ENCODE measurements at places on chromosomes 4 and X.

GRCh38 chr4:157043131-157043530 is 32.8 kb upstream of the GLRB start:
- no peak for DNase-seq

DNA sequence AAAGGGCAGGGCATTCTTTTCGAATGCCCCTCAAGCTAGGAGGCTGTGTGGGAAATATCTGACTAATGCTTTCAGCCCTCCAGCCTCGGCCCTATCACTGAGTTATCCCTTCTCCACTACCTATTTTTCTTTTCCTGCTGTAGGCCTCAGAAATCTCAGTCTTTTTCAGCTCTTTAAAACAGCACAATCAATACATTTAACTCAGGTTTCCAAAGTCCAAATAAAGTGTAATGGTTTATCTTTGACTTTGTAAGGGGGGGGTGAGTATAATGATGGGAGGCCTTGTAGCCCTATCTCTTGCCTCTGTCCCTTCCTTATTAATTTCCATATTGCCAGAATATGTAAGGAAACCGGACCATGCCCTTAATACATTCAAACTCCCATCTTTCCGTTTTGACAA is 1.6 kb upstream of the WNK3 start:
- DNase-seq = no peak

DNA sequence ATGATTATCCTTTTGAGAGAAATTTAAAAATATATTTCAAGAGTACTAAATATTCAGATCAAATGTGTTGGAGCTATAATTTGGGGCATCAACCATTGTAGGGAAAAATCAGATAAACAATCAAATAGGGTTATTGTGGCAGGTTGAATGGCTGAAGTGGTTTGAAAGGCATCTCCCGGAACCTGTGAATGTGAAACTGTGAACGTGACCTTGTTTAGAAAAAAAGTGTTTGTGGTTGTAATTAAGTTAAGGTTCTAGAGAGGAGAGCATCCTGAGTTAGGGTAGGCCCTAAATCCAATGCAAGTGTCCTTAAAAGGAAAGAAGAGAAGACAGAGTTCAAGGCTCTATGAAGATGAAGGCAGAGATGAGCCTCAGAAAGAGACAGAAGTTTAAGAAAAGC is 37.4 kb downstream of the ADGRA3 start:
- no peak for DNase-seq

- DNase-seq = no peak
Measured at GRCh38 chr4:88908003-88908402, 149.0 kb downstream of the FAM13A start.

DNA sequence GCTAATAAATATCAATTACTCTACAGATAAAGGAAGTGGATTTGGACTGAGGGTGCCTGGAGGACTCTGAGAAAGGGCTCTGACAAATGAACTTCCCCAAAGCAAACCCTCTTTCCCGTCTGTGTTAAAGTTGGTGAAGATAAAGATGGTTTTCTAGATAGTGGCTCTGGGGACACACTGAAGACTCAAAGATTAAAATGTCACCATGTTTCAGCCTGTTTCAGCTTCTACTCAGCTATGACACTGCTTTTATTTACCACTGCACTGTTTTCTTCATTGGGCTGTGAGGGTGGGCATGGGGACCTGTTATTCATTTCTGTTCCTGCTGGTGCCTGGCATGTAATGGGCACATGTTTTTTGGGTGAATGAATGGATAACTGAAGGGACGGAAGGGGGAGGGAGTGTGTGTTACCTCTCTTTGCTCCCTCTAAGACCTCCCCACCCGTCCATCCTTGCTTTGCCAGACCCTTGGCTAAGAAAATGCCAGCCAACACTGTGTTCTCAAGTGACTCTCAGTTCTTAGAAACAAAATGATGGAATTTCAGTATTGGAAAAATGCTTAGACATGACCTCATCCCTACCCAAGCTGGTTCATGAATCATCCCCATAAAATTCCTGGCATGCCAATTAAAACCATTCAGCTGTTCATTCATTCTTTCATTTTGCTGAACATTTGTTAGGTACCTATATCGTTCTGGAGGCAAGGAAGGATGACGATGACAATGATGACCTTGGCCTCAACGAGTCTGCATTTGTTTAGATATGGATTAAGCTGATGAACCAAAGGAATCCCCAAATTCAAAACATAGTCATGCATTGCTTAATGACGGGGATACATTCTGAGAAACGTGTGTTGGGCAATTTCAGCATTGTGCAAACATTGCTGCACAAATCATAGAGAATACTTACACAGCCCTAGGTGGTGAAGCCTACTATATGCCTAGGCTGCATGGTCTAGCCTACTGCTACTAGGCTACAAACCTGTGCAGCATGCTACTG is 13.4 kb upstream of the STK32B start:
- DNase-seq = no peak

DNA sequence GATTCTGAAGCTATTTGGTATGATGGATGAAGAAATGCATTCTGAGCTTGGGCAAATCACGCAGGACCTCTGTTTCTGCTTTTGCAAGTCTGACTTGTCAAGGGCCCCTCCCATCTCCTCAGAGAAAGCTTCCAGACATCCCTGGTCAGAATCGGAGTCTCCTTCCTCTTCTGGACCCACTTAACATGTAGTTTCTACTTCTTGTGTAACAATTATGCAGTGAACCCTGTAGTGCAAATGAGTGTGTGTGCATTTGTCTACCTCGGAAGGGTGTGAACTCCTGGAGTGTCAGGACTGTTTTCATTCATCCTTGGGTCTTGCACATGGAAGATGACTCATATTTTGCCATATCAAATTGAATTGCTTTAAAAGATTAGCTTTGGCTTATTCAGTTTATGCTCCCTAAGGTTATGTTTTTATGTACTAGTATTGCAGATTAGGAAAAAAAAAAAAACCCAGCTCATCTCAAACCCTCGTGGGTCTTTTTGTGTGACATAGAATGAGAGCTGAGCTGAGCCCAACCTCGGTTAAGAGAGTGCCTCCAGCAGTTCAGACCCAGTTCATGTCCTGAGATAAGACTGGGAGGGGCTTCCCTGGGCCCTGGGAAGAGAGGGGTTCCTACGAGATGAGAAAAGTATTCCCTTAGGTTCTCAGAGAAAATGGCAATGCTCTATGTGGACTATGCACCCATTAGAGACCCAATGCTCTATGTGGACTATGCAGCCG is 61.1 kb upstream of the RPL34 start:
- DNase-seq = no peak

DNA sequence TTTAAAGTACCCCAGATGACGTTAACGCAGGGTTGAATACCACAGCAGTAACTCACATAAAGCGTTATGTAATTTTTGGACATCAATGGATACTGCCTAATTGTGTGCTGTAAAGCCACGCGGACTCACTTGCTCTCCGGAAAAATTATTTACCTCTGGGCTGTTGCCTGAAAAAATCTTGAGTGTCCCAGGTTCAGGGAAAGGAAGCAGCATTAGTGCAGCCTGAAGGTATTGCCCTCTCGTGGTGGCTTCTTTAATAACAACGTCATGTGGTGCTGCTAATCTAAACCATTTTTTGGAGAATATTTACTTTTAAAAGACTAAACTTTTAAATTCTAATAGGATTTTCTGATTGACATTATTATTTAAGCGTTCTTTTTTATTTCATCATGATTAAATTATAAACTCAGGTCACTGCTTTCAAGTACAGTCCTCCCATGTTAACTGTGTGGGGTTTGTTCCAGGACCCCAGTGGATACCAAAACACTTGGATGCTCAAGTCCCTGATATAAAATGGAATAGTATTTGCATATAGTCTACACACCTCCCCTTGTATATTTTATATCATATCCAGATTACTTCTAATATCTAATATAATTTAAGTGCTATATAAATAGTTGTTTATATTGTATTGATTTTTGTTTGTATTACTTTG is 384.8 kb downstream of the FAM133A start:
- DNase-seq = peak; percentile 29

DNA sequence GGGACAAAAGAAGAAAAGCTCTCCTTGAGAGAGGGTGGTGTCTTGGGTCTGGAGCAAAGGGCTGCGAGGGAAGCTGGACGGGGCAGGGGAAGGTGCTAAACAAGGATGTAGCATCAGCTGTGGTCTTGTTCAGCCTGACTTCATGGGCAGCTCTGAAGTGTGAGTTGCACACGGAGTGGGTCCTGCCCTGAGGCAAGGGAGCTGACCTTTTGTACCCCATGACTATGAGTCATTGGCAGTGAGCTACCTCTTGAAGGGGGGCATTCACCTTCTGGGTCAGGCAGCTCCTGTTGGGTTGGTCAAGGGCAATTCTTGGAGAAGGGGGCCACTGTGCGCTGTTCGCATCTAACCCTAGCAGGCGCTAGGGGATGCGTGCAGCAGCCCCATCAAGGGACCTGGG is 151.8 kb downstream of the SMIM20 start:
- DNase-seq = no peak

- peak; percentile 9 for DNase-seq
Measured at GRCh38 chr4:11720292-11720691, 291.6 kb upstream of the HS3ST1 start.

GRCh38 chr4:65719635-65720034 is 49.3 kb upstream of the EPHA5 start:
- no peak for DNase-seq

DNA sequence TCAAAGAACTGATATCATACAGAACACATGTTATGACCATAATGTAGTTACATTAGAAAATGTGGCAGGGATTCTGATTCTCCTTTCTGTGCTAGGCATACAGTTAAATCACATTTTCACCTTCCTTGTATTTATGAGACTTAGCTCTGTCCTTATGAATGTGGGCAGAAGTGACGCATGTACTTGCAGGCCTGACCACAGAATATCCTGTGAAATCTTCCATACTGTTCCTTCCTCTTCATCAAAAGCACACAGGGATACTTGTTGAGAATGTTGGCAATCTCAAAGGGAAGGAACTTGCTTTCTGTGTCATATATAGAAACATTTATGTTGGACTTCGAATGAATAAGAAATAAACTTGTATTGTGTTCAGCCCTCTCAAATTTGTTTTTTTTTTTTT is 17.2 kb upstream of the MYOZ2 start:
- no peak for DNase-seq

GRCh38 chr4:77913348-77913747 is 50.7 kb downstream of the MRPL1 start:
- DNase-seq = no peak

- DNase-seq = peak; percentile 94
Measured at GRCh38 chrX:132591719-132592275, 103.0 kb upstream of the MBNL3 start.

- DNase-seq = no peak
Measured at GRCh38 chr4:122973465-122973864, 51.1 kb upstream of the NUDT6 start.

- DNase-seq = no peak
Measured at GRCh38 chr4:84070289-84070688, 428.8 kb downstream of the NKX6-1 start.

DNA sequence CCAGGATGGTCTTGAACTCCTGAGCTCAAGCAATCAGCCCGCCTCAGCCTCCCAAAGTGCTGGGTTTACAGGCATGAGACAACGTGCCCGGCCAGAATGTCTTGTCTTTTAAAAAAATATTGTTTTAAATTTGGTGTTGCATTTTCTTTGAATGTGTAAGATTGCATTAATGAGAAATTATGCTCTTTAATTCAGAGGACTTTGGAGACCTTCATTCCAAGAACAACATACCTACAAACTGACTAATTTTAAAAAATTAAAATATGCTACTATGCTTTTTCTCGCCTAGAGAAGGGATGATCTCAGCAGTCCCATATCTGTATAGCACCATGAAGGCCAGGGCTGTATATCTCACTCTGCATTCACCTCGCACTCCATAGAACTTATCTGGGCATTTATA is 204.3 kb upstream of the SLC7A11 start:
- no peak for DNase-seq

DNA sequence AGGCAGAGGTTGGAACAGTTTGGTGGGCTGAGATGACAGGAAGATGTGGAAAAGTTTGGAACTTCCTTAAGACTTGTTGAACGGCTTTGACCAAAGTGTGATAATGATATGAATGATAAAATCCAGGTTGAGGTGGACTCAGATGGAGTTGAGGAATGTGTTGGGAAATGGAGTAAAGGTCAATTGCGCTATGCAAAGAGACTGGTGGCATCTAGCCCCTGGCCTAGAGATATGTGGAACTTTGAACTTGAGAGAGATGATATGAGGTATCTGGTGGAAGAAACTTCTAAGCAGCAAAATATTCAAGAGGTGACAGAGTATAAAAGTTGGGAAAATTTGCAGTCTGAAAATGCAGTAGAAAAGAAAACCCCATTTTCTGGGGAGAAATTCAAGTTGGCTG is 21.4 kb upstream of the UGT2B17 start:
- DNase-seq = no peak

GRCh38 chr4:100059467-100059866 is 109.4 kb upstream of the H2AZ1 start:
- DNase-seq = no peak

GRCh38 chrX:8374041-8374825 is 90.4 kb upstream of the VCX3B start:
- no peak for DNase-seq

- DNase-seq = no peak
Measured at GRCh38 chr4:128590773-128591172, 218.7 kb upstream of the JADE1 start.

DNA sequence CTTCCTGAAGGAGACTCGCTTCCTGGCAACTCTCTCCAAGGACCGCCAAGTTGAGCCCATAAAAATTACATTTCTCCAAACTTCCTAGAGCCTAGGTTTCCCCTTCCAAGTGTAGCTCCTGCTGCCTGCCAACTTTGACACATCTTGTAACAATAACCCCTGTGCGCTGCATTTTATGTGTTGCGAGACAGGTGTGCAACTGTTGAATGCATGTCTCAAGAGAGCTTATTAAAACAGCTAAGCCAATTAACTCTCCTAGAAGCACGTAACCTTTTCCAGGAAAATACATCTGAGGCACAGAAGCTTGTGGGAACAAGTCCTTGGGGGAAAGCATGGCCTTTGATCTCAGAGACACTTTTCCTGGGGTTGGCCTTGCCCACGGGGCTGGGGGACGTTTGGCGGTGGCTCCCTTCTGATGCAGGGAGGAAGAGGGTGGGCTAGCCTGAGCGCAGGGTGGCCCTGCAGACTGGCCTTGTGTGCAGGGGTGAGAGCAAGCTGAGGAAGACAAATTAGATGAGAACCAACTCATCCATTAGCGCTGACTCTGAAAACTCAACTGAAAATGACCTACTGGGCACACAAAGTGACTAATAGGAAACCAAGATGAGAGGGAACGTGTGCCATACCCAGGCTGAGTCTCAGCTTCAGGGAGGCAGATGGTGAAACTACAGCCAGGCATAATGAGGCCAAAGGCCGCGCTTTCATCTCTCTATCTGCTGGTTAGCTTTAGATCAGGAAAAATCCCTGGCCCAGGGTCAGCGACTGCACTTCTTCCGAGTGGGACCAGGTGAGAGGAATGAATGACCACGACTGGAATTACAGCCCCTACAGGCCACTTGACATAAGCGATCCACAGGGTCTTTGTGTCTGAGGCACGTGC is 75.3 kb downstream of the ENPP6 start:
- DNase-seq = peak; percentile 78

DNA sequence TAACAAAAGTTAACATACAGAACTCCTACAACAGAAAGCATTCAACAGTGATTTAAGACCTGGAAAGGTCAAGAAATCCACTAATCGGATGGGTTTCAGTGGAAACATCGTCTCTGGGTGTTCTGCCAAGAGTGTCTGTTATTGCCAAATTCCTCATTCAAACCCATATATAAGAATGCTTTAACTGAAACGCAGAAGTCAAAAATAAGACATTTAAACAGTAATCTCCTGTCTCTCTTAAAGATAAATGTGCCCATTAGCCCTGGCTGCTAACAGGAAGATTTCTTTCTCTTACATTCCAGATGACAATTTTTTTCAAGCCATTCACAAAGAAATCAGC is 31.5 kb downstream of the DCTD start:
- DNase-seq = no peak

GRCh38 chrX:92270936-92271855 is 492.0 kb downstream of the PCDH11X start:
- no peak for DNase-seq
